ENCODE measurements at places on chromosomes 3 and 15. TPM values are rescaled to one million over a fixed set of nuclear protein-coding genes. Genes with fewer than 3 reads are reported as not detected.

Gene PRR23A
- total RNA-seq, result not detected

Gene RTP4
- 0.59 TPM for total RNA-seq

Gene EPHB3
- 6.9 TPM for total RNA-seq

Gene SMAD3
- total RNA-seq, result 57.0 TPM

Gene ROPN1
- not detected for total RNA-seq

Gene TGM4
- not detected for total RNA-seq

Gene SYNPR
- total RNA-seq, result not detected

Gene STRIT1
- not detected for total RNA-seq

Gene GOLGA8R
- total RNA-seq, result 2.9 TPM

Gene NPAP1
- total RNA-seq, result not detected

Gene CAPN3
- 1.6 TPM for total RNA-seq

Gene PTPN9
- 27.6 TPM for total RNA-seq
